ENCODE measurements at places on chromosomes 16 and 17. TPM values are rescaled to one million over a fixed set of nuclear protein-coding genes. Genes with fewer than 3 reads are reported as not detected.

Gene GRAPL
- not detected for total RNA-seq

Gene HSD11B2
- 0.98 TPM for total RNA-seq

Gene HBA2
- total RNA-seq, result not detected

Gene CYB5D1
- total RNA-seq, result 4.6 TPM

Gene NPIPB2
- 5.8 TPM for total RNA-seq
